Cortex of kidney (tissue), 1 donor: ENCODE measurements at places on chromosomes 1 and 21.

DNA sequence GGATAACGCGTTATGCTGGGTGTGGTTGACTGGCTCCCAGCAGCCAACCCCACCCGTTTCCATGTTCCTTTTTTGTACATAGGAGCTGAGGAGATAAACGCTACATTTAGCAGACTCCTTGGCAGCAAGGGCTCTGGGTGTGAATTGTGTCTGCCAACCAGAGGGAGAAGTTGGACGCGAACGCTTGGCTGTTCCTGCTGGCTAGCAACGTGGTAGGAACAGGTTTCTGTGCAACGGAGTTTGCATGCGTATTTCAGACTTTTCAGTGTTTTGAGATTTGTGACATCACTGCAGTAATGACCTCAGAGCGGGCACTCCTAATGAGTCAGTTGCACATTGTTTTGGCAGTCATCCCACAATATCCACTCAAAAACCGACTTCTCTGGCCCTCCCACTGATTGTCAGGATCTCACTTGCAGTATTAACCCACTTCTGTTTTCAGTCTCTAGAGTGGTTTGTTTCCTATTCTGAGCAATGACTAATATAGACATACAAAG lies 98.7 kb upstream of the RGS1 start:
- DNase-seq = no peak

- DNase-seq = no peak
Observed at GRCh38 chr1:156945881-156946661, 25.6 kb downstream of the LRRC71 start.

GRCh38 chr21:34280959-34281358 lies 82.8 kb upstream of the KCNE2 start:
- DNase-seq = no peak

GRCh38 chr1:53979712-53980450 lies 33.7 kb downstream of the LRRC42 start:
- DNase-seq = no peak

GRCh38 chr1:49397086-49397485 lies 620.4 kb upstream of the BEND5 start:
- no peak for DNase-seq

DNA sequence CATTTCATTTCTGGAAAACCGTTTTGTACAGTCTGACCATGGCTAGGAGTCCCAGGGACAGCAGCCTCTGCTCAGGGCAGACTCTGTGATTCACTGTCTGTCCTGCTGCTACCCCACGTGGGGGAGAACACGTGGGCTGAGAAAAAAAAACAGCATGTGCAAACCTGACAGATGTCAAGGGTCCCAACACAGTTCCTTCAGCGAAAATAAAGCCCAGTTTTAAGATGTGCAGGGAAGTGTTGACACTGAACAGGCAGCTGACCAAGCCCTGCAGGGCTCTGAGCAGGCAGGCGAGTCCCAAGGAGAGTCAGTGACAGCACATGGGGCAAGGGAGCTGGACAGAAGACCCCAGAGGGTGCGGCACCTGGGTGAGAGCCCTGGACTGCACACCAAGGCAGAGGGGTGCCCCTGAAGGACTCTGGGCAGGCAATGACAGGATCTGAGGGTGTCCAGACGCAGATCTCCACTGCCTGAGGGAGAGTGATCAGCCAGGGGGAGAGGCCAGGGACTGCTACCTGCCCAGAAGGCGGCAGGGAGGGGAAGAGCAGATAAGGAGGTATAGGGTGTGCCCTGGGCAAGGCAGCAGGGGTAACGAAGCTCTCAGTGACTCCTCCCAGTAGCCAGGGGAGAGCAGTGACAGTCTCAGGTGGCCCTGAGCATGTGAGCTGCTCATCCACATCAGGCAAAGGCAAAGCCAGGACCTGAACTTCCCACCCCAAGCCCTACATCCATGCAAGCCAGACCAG lies 5.1 kb upstream of the SPATC1L start:
- no peak for DNase-seq

- DNase-seq = no peak
Observed at GRCh38 chr1:23214640-23215039, 2.7 kb downstream of the HTR1D start.

- DNase-seq = no peak
Observed at GRCh38 chr1:38076038-38076437, 29.4 kb upstream of the POU3F1 start.

GRCh38 chr1:117985973-117986372 lies 56.4 kb downstream of the WDR3 start:
- no peak for DNase-seq

DNA sequence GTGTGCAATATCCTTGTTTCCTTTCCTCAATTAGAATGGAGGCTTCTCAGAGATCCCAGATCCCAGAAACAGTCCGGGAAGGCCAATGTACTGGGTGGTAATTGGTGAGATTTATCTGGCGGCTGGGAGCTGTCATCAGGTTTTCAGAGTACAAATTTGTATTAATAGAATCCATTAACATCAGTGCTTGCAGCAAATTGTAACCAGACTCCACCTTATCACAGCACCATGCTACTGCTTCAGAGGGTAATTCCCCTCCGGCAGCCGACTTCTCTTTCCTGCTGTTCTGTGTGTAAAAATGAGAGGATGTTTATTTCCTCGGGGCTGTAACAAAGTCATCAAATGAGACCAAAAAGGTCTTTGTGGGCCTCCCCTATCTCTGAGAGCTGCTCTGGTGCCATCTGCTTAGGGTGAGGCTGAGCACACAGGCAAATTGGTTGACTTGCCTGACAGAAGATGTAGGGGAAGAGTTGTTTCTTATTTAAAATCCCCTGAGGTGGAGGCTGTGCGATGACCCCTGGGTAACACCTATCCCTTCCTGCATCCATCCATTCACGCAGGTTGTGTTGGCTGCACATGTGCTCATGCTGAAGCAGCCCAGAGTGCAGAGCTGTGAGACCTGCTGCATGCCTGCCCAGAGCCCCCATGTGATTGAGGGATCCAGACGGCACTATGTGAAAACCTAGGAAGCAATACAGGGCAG lies 19.2 kb downstream of the NFASC start:
- no peak for DNase-seq
